Progenitor cell of endocrine pancreas (in vitro differentiated cells): ENCODE measurements at places on chromosomes 13 and 19. TPM values are rescaled to one million over a fixed set of nuclear protein-coding genes. Genes with fewer than 3 reads are reported as not detected.

GRCh38 chr13:79936368-79937136 is 404.4 kb downstream of the SPRY2 start:
- no peak for DNase-seq

Gene HIF3A
- 31.1 and 37.6 TPM in 2 replicates for total RNA-seq

GRCh38 chr19:28294395-28294794 is 918.6 kb downstream of the UQCRFS1 start:
- no peak for DNase-seq

- no peak for DNase-seq
Observed at GRCh38 chr19:51327066-51328001, 14.6 kb downstream of the VSIG10L start.

- no peak for DNase-seq
Observed at GRCh38 chr13:112078216-112078615, 11.3 kb downstream of the SOX1 start.

DNA sequence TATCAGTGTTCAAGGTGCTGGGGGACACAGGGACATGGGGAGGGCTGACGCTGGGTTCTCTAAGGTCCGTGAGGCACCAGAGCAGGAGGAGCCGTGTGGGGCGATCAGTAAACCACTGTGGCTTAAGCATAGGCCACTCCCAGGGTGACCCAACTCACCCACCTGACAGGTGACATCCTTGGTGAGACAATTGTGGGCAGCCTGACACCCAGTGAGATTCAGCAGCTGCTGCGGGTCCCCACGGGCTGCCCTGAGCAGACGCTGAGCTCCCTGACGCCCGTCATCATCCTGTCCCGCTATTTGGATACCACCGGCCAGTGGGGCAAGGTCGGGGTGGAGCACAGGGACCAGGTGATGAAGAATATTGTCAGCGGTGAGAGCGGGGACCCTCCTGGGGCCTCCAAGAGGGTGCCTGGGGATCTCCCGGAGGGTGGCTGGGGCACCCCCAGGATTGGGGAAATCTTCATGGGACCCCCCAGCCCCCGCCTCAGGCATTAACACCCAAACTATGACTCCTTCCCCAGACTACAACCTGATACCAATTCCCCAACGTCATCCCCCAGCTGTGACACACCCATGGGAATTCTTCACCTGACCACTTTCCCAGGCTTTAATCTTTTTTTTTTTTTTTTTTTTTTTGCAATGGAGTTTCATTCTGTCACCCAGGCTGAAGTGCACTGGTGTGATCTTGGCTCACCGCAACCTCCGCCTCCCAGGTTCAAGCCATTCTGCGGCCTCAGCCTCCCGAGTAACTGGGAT is 33.3 kb upstream of the SHFL start:
- no peak for DNase-seq

- no peak for DNase-seq
Observed at GRCh38 chr19:41924151-41925145, 3.8 kb downstream of the ERFL start.

GRCh38 chr13:111948281-111948680 is 118.7 kb upstream of the SOX1 start:
- no peak for DNase-seq

Gene MEIOSIN
- not detected in 2 replicates for total RNA-seq

- no peak for DNase-seq
Observed at GRCh38 chr13:109577191-109577700, 209.1 kb downstream of the IRS2 start.

Gene ADAT3
- total RNA-seq: 14.1 and 16.2 TPM in 2 replicates

Gene KCNN4
- total RNA-seq: 0.31 and 0.34 TPM in 2 replicates
